ENCODE measurements at places on chromosomes 12 and 14. TPM values are rescaled to one million over a fixed set of nuclear protein-coding genes. Genes with fewer than 3 reads are reported as not detected.

The CLEC1B gene
- 1.1 TPM for total RNA-seq

The RNASE4 gene
- total RNA-seq, result 108 TPM

DNA sequence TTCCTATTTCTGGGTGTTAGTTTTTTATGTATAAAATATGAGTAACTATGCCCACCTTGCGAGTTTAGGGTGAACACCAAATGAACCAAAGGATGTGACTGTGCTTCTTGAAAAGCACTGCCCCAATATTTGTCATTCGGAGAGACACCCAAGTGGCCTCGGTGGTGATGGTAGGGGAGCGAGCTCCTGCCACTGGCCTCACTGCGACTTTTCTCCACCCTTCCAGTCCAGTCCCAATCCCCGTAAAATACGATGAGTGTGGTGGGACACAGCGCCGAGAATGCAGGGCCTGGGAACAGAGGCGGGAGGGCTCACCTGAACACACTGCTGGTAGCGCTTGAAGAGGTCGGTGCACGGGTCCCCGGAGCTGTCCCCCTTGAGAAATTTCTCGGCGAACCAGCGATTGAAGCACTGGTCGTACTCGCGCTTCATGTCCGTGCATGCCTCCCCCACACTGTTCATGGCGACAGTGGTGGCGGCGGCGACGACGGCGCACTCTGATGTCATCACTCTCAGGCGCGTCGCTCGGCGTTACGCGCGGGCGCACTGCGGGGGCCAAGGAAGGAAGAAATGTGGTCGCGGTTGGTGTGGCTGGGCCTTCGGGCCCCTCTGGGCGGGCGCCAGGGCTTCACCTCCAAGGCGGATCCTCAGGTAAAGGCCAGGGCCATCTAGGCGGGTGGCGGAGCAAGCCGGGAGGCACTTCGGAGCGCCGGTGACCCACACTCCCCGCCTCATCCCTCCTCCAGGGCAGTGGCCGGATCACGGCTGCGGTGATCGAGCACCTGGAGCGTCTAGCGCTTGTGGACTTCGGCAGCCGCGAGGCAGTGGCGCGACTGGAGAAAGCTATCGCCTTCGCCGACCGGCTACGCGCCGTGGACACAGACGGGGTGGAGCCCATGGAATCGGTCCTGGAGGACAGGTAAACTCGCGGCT, at the start of the genes GATC and TRIAP1:
Gene GATC, plus strand, starts transcription at position 534 of the 933 bp plus-strand sequence. Its CDS starts 37 bp downstream, at position 571.
Gene TRIAP1, minus strand, starts transcription at position 474 of the 933 bp plus-strand sequence. Its CDS starts 12 bp downstream, at position 462.
- peak; percentile 98 for DNase-seq

GRCh38 chr14:61696753-61697318, 1.5 kb downstream of the HIF1A start:
- DNase-seq, result no peak

- no peak for DNase-seq
Observed at GRCh38 chr12:81668475-81668874, 90.7 kb downstream of the PPFIA2 start.

DNA sequence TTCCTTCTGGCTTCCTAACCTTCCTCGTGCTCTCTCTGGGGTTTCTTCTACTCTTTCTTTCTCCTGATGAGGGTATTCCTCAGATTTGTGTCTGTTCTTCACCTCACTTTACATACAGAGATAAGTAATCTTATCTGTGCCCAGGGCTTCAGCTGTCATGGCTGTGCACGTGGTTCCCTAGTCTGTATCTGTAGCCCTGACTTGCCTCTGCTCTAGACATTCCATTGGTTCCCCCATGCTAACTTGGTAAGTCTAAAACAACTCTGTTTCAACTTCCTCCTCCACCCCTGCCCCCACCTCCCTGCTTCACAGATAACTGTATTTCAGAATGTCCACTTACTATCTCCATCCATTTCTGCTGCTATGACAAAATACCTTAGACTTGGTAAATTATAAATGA, 10.8 kb downstream of the DIP2B start:
- peak; percentile 31 for DNase-seq

Data from upper lobe of left lung (tissue), 6 donors.